CD4-positive, alpha-beta T cell treated with Interleukin-1 beta for 1 hour (primary cell): ENCODE measurements at places on chromosomes 16 and 17.
A peak's percentile ranks its signal among the peaks of the same experiment; 100 is the strongest.

GRCh38 chr16:49427771-49428170 is 54.2 kb downstream of the C16orf78 start:
- no peak for DNase-seq

- no peak for DNase-seq
These were observed 67.5 kb upstream of the IRX6 start for GRCh38 chr16:55256412-55257016.

- DNase-seq, result no peak
These were observed 195.5 kb upstream of the TNRC6C start for GRCh38 chr17:77763023-77763422.

DNA sequence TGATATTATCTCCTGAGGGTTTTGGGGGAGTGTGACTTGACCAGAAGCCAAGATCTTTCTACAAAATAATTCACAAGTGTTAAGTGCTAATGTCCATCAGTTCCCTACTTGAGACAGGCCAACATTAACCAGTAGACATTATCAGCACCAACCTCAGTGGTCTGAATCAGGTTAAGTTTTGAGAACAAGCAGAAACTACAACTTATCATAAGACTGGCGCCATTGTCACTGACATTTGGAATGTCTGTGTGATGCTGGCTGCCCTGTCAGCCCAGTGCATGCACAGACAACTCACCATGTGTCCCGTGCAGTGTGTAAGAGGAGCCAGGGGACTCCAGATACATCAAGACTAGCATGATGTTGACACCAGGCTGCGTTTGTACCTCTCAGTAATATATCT is 76.8 kb downstream of the CCDC182 start:
- DNase-seq, result no peak

- DNase-seq, result no peak
These were observed 417.0 kb upstream of the HSBP1 start for GRCh38 chr16:83390759-83391158.

DNA sequence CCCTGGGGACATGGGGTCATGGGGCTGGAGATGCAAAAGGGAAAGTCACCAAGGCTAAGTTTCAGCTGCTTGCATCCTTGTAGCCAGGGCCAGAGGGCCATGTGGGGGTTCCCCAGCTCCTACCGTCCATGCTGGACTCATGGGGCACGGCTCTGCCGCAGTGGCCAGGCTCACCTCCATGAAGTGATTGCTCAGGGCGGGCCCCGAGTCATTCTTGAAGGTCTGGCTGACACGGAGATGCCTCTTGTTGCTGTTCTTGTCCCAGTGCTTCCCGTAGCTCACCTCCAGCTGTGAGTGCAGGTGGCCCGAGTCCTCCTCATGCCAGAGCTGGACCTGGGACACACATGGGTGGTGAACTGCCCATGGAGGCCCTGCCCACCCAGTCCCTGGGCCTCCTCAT is 114.5 kb downstream of the RMI2 start:
- DNase-seq, result no peak

DNA sequence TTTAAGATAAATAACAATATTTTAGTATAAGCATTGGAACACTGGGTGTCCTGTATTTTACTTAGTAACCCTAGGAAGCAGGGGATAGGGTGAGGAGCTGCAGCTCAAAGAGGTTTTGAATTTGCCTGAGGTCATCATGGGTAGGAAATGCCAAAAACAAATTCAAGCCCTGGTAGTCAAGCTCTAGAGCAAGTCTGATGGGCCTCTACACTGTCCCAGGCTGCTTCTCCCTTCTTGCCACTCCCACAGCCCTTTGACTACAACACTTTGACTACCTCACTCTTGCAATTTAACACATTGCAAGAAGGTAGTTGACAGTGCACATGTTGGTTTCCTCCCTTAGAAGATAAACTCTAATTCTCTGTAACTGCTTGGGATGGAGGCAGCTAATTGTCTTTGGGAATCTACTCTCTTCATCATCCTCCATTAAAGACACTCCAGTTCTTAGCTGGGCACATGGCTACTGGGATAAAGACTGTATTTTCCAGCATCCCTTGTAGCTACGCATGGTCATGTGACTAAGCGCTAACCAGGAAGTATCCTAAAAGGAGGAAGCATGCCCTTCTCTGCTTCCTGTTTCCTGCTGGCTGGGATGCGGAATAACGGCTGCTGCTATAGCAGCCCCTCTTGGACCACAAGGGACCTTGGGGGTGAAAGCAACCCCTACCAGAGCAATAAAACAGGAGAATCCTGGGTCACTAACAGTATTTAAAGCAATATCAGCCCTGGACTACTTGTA is 30.7 kb upstream of the SSTR2 start:
- no peak for DNase-seq

DNA sequence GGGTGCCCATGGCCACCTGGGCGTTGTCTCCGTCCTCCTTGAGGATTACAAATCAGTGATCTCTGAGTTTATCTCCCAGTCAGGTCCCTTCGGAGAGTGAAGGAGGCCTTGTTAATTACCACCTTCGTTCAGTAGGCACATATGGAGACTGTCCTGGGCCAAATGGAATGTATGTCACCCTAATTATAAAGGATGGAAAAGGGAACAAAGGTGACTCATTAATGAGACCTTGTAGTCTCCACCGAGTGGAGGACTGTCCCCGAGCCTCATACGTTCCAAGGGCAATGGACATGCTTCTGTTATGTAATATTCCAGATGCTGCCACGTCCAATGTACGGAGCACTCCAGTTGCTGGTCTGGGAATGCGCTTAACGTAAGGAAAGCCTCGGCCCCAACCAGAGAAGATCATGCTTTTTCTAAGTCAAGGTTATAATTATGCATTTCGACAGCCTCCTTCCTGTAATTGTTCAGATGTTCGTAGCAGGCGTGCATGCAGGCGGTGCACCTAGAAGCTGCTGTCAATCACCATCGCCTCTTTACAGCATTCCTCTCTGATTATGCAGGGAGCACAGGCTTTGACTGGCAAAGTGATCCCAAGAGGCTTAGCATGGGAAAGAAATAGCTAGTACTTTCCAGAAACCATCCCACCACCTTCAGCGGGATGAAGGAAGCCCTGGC is 22.4 kb upstream of the SEC14L1 start:
- DNase-seq, result no peak

GRCh38 chr16:67544844-67545664 is 16.4 kb downstream of the RIPOR1 start:
- DNase-seq, result no peak

- no peak for DNase-seq
These were observed 162.5 kb downstream of the MAF start for GRCh38 chr16:79437764-79438751.

- DNase-seq, result peak; percentile 80
These were observed 5.8 kb upstream of the RARA start for GRCh38 chr17:40303009-40303657.

DNA sequence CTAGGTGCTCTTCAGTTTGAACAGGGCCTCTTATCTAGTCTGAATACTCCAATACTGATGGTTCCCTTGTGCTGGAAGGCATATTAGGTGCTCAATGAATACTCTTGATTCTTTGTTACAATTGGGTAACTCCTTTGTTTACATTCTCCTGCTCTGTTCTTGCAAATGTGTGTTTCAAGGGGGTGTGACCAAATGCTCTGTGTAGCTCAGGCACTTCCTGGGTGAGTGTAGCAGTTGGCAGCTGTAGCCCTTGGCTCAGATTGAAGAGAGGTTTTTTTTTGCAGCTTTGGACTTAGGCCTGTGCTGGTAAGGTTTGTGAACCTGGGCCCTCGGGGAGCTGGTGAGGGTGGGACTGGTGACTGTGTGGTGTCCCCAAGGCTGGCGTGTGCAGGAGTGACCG is 20.2 kb downstream of the TBCD start:
- DNase-seq, result no peak

DNA sequence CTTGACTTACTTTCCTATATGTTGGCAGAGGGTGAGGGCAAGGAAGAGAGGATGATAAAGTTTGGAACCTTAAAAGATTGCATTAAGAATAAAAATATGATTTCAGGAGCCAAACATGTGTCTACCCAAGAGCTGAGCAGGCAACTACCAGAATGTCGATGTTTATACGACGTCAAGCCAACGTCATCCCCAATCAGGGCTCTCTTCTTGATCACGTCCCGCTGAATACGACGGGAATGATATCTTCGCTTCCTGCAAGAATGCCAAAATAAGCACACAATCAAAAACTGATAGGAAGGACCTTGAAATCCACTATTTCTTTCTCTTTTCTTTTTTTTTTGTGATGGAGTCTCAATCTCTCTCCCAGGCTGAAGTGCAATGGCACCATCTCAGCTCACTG is 20.1 kb upstream of the ITGAE start:
- no peak for DNase-seq

DNA sequence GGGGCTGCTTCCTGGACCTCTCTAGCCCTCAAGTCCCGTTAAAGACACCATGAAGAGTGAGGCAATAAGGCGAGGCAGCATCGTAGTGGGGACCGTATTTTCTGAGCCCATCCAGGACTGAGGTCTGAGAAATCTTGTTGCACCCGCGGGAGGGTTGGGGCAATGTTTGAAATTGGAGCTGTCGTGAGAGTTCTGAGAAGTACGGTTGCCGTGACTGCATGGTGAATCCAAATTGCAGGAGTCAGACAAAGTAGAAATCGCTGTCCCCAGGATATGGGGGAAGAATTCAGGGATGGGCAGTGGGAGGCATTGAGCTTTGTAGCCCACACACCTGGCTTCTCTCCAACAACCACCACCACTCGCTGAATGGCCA is 42.0 kb upstream of the RPL38 start:
- no peak for DNase-seq

DNA sequence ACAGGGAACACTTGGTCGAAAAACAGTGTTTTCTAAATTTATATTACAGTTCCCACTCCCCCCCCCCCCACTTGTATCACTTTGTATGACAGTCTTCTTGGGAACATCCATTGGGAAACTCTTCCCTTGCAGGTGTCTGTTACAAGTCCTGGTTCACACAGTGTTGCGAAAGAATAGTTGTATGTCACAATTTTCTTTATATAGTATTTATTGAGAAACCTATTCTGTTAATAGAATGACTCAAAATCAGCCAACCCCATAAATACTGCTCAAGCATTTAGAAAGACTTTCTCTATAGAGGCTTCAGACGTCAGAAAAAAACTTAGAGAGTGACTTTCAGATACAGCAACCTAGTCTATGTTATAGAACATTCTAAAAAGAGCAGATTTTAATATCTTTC is 414.4 kb downstream of the WWOX start:
- DNase-seq, result no peak

GRCh38 chr17:83127431-83128160 is 48.2 kb downstream of the METRNL start:
- DNase-seq, result no peak

DNA sequence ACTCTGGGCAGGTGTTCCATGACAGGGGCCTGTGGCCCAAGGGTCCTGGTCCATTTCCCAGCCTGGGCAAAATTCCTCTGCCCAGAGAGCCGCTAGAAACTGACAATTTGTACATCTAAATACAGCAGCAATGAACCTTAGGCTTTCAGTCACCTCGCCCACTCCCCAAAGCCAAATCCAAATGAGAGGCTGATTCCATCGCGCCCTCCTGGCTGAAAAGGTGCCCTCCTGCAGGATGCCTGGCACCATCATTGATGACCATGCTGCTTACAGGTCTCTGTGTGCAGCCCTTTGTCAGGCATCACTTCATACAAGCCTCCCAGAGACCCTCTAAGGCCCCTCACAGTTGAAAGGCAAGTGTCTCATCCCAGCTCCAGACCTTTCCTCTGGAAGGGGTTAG is 114.7 kb downstream of the C16orf78 start:
- no peak for DNase-seq

- DNase-seq, result no peak
These were observed 1002.3 kb downstream of the KCNJ18 start for GRCh38 chr17:22694362-22695227.

- DNase-seq, result no peak
These were observed 28.7 kb downstream of the ABR start for GRCh38 chr17:1150863-1151600.

DNA sequence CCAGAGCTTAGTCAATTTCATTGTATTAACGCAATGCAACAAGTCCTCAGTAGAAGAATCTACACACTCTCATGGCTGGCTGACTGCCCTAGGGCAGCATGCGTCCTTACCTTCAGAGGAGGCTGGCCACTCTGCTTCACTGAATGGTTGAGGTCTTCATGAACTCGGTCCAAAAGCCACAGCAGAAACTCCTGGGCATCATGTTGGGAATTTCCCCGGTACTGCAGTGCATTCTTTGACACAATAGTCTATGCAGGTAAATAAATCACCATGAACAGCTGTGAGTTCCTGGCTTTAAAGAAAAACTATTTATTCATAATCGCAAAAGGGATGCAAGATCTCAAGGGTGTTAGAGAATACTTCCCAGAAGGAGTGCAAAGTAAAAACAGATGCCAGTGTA is 41.3 kb downstream of the USP31 start:
- DNase-seq, result no peak

- DNase-seq, result peak; percentile 65
These were observed 1.6 kb downstream of the MYO1C start for GRCh38 chr17:1490643-1491442.

DNA sequence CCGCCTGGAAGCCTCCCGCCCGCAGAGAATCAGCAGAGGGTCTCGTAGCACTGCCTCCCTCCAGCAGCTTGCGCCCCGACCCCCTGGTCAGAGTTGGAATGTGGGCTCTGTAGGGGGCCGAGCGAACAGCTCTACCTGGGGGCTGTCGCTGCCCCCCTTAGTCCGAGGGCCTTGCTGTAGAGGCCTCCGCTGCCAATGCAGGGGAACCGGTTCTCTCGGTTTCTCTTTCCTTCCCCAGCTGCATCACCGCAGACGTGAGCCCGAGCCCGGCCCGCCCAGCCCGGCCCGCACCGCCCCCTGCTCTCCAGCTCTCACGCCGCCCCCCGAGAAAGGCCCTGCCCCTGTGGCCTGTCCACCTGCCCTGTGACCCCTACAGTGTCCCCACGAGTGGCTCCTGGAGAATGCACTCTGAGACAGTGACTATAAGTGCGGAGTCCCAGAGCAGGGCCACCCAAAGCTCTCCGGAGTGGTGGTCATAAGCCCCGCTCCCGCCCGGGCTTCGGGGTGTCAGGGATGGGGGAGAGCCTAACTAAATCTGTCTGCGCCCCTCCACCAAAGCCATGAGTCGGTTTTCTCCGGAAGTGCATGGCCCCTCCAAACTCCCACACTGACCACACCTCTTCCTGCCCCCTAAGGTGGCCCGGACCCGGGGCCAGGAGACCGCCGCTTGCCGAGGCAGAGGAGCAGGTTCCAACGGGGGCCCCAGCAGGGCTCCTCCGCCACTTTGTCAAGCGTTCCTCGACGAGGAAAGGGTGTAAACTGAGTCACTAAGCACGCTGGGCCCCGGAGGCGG is 1.7 kb downstream of the ARHGAP27 start:
- DNase-seq, result peak; percentile 34
